ENCODE measurements at places on chromosomes 6 and 20.

GRCh38 chr6:27477318-27478013 lies 4.6 kb upstream of the ZNF184 start:
- DNase-seq = no peak

DNA sequence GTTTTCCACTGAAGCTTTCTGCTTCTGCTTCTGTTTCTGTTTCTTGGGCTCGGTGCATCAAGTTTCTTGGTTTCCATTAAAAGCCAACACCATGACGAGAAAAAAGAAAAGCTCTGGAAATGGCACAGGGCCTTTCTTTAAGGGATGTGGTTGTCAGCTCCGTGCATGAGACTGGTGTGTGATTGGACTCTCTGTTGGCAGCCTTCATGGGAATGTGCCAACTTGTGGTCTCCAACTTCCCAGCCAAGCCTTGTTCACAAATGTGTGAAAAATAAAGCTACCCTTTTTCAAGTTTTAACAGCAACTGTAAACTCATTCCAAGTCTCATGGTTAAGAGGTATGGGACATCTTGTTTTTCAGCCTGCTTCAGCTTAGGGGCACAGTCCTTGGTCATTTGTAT lies 68.7 kb upstream of the CST7 start:
- no peak for DNase-seq

- no peak for DNase-seq
These were observed 20.5 kb downstream of the LAMA4 start for GRCh38 chr6:112233847-112234246.

- no peak for DNase-seq
These were observed 294.7 kb downstream of the FARS2 start for GRCh38 chr6:5556011-5556410.

- no peak for DNase-seq
These were observed 308.5 kb downstream of the CLIC5 start for GRCh38 chr6:45707176-45707575.

DNA sequence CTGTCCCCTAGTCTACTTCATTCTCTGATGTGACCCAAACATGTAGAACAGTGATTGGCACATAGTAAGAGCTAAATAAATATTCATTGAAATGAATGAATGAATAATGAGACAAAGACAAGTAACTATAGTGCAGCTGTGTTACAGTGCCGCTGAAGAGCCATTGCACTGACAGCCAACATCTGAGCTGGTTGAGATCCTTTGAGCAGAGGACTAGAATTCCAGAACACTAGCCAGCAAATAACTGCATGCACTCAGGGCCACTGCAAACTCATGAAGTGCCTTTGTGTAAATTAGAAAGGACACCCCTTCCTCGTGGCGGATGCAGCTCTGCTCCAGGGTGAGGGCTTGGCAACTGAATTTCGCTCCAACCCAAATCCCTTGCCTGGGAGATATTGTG lies 230.3 kb upstream of the CDYL start:
- no peak for DNase-seq

DNA sequence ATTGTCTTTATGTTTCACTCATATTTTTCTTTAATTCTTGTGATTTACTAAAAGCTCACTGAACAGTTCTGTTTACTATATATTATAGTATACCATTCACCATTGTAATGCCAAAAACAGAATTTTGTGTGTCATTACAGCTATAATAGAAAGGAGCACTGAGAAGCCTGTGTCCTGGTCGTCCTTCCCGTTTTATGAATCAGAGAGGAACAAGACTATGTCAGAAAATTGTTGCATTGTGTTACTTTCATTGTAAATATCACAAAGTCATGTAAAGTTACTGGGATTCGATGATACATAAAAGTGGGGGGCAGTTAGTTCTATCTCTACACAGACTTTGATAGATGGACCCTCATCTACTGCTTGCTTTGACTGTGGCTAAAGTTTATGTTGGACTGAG lies 145.1 kb downstream of the QKI start:
- no peak for DNase-seq

DNA sequence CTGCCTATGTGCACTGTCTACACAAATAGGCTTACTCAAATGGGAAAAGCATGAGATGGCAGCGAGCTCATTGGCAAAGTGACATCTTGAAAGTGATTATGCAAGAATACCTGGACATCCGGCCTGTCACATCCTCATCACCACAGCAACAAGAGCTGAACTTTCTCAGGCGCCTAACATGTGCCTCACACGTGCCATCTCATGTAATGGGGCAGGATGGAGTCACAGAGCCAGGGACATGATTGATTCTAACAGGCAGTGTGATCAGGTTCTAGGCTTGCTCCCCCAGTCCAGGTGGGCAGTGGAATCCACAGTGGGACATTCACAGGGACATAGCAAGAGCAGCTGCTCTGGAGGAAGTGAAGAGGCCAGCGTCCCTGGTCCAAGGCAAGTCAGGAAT lies 192.3 kb upstream of the SSTR4 start:
- DNase-seq = no peak

DNA sequence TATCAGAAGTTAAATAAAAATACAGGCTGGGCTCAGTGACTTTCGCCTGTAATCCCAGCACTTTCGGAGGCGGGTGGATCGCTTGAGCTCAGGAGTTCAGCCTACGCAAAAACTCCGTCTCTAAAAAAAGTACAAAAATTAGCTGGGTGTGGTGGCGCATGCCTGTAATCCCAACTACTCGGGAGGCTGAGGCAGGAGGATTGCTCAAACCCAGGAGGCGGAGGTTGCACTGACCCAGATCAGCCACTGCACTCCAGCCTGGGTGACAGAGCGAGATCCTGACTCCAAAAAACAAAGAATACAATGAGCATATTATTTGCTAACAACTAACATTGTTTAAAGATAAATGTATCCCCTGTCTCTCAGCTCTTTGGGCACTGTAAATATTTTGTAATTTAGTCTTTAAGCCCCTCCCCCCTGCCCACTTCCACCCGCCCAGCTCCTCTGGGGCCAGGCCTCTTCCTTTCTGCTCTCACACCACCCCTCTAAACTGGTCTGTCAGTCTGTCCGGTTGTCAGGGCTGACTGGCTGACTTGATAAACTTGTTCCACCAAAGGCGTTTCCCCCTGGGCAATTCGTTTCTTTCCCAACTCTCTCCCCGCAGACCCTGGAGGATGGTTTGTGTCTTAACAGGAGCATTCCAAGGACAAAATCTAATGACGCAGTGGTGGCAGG lies 62.4 kb upstream of the QKI start:
- DNase-seq = no peak

DNA sequence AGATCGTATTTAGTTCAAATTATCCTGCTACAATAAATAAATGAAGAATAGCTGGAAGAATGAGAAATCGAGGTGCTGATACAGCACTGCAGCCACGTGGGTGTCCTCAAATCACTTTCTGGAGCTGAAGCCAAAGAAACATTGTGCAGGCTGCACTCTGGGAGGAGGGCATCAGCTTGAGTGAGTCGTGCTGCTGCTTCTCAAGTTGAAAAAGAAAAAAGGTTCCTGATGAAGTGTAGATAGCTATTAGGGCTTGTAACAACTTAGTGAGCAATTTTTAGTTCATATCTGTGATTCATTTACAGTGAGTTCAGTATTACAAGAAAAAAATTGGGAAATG lies 40.5 kb downstream of the DSE start:
- DNase-seq = no peak
